Sciatic nerve (tissue), 2 donors: ENCODE measurements at places on chromosomes 2 and 18. TPM values are rescaled to one million over a fixed set of nuclear protein-coding genes. Genes with fewer than 3 reads are reported as not detected.

- DNase-seq = no peak
Observed at GRCh38 chr2:136168720-136169119, 50.8 kb upstream of the CXCR4 start.

DNA sequence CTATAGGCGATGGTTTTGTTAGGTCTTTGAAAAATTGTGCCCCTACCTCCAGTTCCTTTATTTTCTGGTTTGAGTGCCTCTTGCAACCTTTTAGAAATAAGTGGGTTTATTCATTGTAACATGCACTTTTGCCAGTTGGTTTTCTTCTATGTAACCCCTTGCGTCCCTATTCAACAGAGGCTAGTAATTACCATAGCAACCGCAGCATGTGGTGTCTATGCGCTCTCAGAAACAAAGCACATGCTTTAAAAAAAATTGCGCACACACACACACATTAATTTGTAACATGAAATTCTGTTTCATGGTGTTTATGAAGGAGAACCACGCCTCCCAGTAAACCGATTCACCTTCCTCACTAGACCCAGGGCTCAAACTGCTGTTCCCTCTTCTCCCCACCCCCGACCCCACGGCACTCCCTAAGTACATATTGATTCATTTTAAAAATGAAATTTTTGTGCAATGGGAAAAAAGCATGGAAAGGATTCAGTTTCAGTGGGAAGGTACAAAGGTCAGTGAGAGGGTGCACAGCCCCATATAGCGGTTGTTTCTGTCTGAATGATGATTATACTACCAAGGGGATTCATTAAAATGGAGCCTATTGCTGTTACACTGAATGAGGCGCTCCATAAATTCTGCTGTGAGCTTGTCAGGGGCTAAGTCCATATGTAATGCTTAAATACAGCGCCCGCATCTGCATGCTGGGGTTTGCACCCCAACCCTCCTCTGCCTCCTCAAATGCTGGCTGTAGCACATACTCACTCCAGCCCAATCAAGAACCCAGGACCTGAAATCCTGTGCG, 206.9 kb downstream of the ICOS start:
- DNase-seq = no peak

GRCh38 chr2:88451811-88452564, 505 bp downstream of the FOXI3 start:
- DNase-seq = no peak

DNA sequence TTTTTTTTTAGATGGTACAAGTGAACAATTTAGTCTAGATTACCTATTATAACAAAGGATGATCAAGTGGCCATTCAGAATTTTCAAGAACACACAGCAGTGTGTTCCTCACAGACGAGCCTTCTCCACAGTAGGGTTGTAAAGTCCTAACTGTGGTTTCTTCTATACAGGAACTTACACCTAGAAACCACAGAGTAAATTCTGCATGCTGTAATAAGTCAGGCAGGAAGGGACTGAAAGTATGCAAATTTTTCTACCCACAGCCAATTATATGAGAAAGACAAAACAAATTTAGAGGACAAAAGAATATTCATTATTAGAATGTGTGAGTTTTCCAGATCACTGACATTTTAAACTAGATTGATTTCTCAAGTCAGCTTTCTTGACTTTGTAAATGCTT, 99.5 kb downstream of the RBMS1 start:
- DNase-seq = no peak

DNA sequence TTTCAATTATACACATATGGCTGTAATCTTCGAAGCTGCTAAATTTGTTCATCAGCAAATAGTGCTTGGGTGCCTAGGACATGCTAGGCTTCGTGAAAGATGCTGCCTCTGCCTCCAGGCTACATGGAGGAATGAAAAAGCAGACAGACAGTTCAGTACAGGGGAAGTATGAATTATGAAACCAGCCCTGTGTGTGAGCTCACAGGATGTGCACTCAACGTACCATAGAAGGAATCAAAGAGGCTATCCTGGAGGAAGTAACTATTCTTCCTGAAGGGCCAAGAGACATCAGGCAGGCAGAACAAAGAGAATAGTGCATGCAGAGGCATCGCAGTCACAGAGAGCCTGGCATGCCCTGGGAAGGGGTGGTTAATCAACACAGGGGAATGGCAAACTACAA, 61.4 kb downstream of the DYM start:
- DNase-seq = no peak

The CDK15 gene
- total RNA-seq = 2.3 TPM

The ACMSD gene
- total RNA-seq = not detected

DNA sequence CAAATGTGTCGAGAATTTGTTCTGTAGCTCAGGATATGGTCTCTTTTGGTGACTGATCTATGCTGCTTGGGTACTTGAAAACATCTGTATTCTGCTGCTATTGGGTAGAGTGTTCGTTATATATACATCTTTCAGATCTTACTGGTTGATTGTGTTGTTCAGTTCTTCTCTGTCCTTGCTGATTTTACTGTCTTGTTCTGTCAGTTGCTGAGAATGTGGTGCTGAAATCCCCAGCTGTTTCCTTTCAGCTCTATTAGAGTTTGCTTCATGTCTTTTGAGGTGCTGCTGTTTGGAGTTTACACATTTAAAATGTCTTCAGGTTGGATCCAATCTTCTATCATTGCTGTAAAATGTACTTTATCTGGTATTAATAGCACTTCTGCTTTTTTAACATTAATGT, 12.9 kb downstream of the BCL2L11 start:
- DNase-seq = no peak

GRCh38 chr2:215022418-215022817, 116.0 kb downstream of the ABCA12 start:
- no peak for DNase-seq

- no peak for DNase-seq
Observed at GRCh38 chr18:58586269-58586668, 42.6 kb downstream of the ALPK2 start.

- DNase-seq = no peak
Observed at GRCh38 chr2:191738667-191739066, 60.7 kb downstream of the NABP1 start.

DNA sequence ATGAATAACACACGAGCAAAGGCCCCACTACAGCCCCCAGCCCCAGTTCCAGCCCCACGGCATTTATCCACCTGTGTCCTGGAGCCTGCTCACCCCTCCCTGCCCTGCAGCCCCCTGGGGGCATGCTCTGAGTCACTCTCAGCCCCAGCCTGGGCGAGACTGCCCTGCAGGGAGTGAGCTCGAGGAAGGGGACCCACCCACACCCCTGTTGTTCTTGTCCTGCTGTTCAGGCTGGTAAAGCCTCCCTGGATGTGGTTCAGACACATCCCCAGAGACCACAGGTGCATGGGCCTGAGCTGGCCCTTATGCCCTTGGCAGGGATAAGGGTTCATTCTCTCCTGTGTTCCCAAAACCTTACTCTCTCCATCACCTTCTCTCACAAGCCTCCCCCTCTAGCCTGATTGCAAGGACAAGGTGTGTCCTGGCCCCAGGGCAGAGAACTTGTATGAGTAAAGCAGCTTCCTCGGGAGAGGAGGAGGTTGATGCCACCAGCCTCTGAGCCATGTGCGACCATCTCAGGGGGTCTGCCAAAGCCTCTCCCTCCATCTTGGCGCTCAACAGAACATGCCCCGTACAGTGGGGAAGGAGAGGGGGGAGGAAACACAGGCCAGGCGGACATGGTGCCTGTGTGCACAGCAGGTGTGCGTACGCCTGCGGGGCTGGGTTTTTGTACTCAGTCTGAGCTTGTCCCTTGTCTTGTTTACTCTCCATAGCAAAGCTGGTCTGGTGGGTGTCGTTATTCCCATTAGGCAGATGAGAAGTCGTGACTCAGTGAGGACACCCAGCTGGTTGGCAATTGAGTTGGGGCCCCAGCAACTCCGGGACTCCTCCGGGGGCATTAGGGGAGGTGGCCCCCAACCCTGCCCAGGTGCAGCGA, 64.4 kb downstream of the CIB4 start:
- no peak for DNase-seq

GRCh38 chr2:33038230-33038629, 91.5 kb downstream of the LTBP1 start:
- no peak for DNase-seq

DNA sequence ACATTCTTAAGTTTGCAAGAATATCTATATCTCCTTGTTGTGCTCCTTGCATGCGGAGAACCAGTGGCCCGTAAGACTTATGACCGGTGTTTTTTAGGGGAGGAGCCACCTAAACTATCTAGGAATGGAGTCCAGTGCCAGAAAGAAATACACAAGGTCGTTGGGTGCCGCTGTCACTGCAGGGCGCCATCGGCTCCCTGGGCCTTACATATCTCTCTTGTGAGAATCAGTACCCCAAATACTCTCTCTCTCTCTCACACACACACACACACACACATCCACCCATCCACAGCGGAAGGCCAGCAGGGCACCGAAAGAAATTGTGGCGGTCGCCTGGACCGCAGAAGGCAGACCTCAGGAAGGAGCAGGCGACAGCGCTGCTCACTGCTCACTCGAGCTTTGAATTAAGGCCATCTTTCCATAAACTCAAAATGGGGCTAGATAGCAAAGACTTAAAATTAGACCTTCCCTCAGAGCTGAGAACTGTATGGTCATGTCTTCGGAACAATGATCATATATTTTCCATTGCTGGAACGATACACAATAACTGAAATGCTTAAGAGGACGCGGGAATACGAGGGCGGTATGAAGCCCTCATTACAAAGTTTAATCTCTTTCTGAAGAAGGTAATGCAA, 10.4 kb downstream of the NR4A2 start:
- no peak for DNase-seq

- DNase-seq = no peak
Observed at GRCh38 chr18:29164020-29164706, 987.2 kb upstream of the CDH2 start.

- no peak for DNase-seq
Observed at GRCh38 chr2:101546376-101547058, 71.6 kb upstream of the RFX8 start.

GRCh38 chr2:182193291-182193690, 207.6 kb downstream of the PPP1R1C start:
- no peak for DNase-seq

DNA sequence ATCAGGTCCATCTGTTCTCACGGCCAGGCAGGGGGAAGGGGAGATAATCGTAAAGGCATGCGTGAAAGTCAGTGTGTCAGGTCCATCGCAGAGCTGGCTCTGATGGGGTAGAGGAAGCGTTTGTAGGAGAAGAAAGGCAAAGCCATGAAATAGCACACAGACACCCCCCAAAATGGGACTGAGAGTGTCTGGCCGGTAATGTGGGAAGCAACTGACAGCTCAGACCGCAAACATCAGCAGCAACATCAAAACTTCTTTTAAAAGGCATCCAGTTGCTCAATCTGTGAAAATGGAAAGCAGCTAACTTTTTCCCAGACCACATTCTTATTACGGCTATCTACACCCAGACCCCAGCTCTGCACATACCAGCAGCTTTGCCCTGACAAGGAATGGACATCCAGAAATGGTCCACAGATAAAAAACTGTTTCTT, 232.6 kb downstream of the EN1 start:
- DNase-seq = no peak

The EPB41L3 gene
- 73.1 TPM for total RNA-seq

- no peak for DNase-seq
Observed at GRCh38 chr2:10045561-10046355, 2.4 kb downstream of the KLF11 start.
